ENCODE measurements at places on chromosomes 7 and 10.

DNA sequence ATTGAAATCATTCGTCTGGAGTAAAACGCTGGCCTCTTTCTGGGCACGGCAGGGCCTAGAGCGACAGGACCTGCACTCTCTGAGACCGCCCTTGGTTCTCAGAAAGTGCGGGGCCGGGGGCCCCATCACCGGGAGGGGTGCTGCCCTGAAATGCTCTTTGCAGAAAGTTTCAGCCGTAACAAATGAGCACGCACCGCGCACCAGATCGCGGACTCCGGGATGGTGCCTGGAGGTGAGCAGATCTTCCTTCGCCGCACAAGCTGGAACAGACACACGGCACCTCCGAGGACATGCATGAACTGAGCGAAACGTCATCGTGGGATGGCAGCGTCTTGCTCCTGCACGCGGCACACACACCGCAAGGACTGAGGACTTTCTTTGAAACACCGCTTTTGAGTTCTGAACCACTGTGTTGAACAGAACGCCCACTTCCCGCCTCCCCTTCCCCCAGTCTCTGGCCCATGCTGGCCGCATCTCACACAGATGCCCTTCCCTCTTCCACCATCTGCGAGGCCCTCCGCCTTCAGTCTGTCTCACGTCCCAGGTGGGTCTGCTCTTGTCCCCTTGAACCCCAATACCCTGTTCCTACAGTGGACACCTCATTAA, 538.7 kb upstream of the MGMT start:
- DNase-seq: no peak

- no peak for DNase-seq
These were observed 16.2 kb downstream of the ARHGAP21 start for GRCh38 chr10:24707445-24707844.

- no peak for DNase-seq
These were observed 2.8 kb downstream of the TSC22D4 start for GRCh38 chr7:100476101-100476780.

DNA sequence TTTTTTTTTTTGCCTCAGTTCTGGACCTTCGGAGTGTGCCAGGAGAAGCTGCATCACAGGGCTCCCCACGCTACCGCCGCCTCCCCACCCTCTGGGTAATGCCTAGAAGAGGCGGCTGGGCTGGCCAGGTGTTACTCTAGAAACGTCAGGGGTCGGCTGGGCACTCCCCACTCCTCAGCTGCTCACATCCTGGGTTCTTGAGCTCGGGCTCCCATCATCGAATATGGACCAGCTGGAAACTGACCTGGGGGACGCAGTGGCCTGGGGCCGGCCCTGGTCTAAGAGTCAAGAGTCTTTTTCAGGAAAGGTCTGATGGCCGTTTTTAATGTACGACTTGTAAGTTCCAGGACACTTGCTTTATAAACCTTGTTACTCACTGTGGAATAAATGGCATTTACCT, 326.5 kb downstream of the WDR37 start:
- DNase-seq: no peak

- DNase-seq: no peak
These were observed 827.6 kb upstream of the AUTS2 start for GRCh38 chr7:68770649-68771048.

- no peak for DNase-seq
These were observed 4.1 kb downstream of the ZNF282 start for GRCh38 chr7:149199234-149199995.

DNA sequence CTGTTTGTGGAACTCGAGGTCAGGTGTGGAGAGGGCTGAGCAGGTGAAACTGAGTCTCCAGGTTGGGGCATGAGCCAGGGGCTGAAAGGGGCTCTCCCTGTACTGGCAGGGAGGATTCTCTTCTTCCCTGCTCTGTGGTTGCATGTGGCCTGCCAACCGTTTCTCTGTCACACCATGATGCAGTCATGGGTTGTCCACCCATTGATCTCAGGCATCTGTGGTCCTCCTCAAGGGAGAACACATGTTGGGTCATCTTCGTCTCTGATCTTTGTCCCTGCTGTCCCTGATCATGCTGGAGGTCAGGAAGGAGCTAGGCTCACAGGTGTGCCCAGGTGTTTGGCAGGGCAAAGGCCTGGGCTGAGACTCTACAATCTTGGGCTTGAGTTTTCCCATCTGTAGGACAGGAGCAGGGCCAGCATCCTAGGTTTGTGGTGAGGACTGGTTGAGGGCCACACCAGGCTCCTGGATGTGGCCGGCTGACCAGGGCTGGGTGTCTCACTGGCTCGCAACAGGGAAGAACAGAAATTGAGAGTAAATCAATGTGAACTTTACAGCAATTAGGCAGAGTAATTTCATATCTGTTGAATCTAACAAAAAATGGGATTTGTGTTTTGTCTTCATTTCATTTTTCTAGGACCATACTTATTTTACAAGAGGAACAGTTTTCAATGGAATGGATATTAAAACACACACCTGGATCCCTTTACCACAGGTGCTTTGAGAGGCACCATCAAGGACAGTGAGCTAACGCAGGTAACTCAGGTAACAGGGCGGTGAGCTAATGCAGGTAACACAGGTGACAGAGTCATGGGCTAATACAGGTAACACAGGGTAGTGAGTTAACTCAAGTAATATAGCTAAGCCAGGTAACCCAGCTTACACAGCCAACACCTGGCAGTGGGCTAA, 58.5 kb upstream of the IGFBP3 start:
- DNase-seq: no peak

DNA sequence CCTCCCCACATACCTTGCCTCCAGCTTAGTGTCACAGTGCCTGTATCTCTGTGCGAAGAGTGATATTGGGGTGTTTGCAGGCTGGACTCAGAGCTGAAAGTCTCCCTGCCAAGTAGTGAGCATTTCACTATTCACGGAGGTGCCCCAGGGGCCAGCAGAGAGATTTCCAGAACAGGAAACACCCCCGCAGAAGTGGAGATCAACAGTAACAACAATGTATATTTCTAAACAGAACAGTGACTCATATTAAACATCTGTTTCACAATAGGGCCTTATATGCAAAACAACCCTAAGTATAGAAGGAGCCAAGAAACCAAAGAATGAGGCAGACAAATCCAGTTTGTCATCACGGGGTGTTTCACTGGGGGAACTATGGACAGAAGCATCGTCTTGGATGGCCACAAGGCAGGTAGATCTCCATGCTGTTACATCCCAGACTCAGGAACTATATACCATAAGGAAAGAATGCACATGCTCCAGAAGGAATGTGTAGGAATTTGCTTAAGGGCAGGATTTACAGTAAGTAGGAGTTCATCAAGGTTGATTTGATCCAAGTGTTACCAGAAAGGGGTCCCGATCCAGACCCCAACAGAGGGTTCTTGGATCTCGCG, 29.3 kb upstream of the CCL24 start:
- DNase-seq: no peak

GRCh38 chr7:17329440-17329839, 31.0 kb downstream of the AHR start:
- no peak for DNase-seq

DNA sequence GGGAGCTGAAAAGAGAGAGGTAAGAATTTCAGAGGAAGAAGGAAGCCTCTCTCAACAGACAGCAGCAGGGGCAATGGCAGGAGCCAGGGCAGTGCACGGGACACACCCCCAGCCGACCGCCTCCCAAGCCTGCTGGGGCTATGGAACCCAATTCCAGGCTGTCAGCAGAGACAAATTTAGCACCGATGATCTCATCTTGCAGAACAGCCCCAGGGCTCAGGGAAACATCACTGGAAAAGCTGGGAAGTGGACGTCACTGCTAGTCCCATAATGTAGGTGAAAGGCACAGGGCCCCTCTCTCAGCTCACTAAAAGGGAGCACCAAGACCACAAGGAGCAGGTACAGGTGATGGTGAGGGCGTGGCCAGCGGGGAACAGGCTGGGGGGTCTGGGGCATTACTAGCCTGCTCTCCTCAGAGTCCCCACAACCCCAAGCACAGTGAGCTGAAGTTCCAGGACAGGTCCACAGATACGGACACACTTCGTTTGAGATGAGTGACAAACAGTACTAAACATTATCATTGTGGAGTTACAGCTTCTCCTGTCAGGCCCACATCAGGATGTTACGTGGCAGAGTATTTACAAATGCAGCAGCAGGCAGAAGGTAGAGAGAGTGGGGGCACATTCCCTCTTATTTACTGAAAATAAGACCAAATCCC, 103.7 kb downstream of the PLXNA4 start:
- DNase-seq: no peak

DNA sequence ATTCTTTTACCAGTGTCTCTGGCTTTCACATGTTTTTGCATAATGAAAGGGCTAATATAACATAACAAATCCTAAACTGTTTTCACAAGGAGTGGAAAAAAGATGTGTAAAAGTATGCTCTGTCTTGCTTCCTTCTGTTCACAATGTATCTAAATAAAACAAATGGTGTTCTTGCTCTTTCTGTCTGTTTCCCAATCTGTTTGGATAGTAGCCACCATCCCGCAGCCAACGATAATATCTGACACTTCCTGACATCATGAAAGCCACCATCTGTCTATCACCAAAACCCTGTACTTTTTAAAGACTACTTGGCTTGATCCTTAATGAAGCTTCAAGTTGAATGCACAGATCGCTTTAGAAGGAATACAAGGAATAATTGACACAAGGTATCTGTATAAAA, 246.2 kb downstream of the ETV1 start:
- DNase-seq: no peak

- no peak for DNase-seq
These were observed 312.5 kb upstream of the CHRM2 start for GRCh38 chr7:136555933-136556332.

- DNase-seq: no peak
These were observed 74.2 kb downstream of the TSPAN12 start for GRCh38 chr7:120783721-120784120.

GRCh38 chr10:122565766-122566206, 5.2 kb downstream of the DMBT1 start:
- peak; percentile 66 for DNase-seq

GRCh38 chr10:14749070-14749809, 25.5 kb downstream of the FAM107B start:
- no peak for DNase-seq

- DNase-seq: no peak
These were observed 6.1 kb downstream of the NRCAM start for GRCh38 chr7:108450160-108450559.

- DNase-seq: no peak
These were observed 6.6 kb downstream of the GNA12 start for GRCh38 chr7:2837496-2837895.

- DNase-seq: no peak
These were observed 44.3 kb downstream of the CACUL1 start for GRCh38 chr10:118710487-118710886.

GRCh38 chr7:27897001-27897400, 157.0 kb downstream of the TAX1BP1 start:
- no peak for DNase-seq

- no peak for DNase-seq
These were observed 150.3 kb upstream of the FAM20C start for GRCh38 chr7:41917-42565.

GRCh38 chr10:102988404-102989314, 70.6 kb downstream of the CNNM2 start:
- no peak for DNase-seq

- no peak for DNase-seq
These were observed 24.7 kb upstream of the MTPAP start for GRCh38 chr10:30373596-30374327.

- no peak for DNase-seq
These were observed 8.1 kb upstream of the SH2D4B start for GRCh38 chr10:80529604-80530003.

- DNase-seq: no peak
These were observed 107.2 kb upstream of the FAM180A start for GRCh38 chr7:135855846-135856245.

DNA sequence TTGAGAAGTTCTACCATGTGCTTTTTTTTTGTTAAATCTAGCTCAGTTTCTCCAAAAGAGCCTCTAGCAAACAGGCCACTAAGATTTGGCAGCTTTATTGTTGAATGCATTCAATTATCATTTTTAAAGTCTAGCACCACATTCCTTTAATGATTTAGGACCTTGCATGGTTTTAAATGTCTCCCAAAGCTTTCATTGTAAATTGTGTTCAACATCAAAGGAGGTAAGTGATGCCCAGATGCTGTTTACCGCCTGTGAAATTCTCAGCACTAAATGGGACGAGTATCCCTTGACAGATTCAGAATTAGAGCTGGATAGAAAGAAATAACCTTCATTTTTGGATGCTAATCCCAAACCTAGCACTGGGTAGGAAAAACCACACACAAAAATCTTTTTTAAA, 112.1 kb upstream of the FAM204A start:
- DNase-seq: no peak

GRCh38 chr10:77921395-77921794, 5.2 kb downstream of the DLG5 start:
- DNase-seq: no peak

- no peak for DNase-seq
These were observed 93.3 kb upstream of the DUSP5 start for GRCh38 chr10:110404413-110404812.

- no peak for DNase-seq
These were observed 367.7 kb downstream of the BBS9 start for GRCh38 chr7:33497051-33497450.

DNA sequence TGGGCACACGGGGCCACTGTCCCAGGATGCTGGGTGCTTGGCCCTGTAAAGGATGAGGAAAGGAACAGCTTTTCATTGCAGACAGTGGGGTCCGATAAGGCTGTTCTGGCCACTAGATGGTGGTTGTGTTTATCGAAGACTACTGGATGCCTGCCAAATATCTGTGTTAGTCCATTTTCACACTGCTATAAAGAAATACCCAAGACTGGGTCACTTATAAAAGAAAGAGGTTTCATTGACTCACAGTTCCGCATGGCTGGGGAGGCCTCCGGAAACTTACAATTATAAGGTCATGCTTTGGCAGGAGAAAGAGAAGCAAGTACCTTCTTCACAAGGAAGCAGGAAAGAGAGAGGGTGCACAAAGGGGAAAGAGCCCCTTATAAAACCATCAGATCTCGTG, 32.2 kb upstream of the GARS1 start:
- DNase-seq: no peak

DNA sequence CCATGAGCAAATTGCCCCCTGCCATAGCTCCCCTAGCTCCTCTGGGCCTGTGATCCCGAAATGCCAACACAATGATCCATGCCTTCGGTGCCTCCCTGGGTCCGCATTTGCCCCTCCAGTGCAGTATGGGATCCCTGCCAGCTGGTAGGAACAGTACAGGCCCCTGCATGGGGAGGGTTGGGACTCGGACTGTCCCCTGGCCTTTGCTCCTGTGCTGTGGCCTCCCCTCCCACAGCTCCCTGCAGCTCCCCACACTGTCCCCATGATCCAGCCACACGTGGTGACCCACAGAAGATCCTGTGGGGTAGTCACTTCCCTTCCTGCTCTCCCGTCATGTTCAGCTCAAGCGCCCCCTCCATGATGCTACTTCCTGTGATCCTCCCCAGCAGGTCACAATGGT, 140.3 kb downstream of the MAPK8 start:
- DNase-seq: no peak

GRCh38 chr10:124236816-124237215, 143.4 kb upstream of the CHST15 start:
- no peak for DNase-seq

- no peak for DNase-seq
These were observed 17.1 kb downstream of the URGCP start for GRCh38 chr7:43888993-43889945.

- DNase-seq: no peak
These were observed 12.3 kb upstream of the MYPN start for GRCh38 chr10:68096913-68097516.

GRCh38 chr10:137606-138005, 2.4 kb downstream of the ZMYND11 start:
- DNase-seq: no peak

GRCh38 chr7:73701357-73701995, 18.0 kb downstream of the STX1A start:
- no peak for DNase-seq
